Ecto neural progenitor cell (in vitro differentiated cells): ENCODE measurements at places on chromosomes 5 and 9.

- no peak for DNase-seq
These were observed 416.9 kb downstream of the RAB3C start for GRCh38 chr5:58999804-59000203.

DNA sequence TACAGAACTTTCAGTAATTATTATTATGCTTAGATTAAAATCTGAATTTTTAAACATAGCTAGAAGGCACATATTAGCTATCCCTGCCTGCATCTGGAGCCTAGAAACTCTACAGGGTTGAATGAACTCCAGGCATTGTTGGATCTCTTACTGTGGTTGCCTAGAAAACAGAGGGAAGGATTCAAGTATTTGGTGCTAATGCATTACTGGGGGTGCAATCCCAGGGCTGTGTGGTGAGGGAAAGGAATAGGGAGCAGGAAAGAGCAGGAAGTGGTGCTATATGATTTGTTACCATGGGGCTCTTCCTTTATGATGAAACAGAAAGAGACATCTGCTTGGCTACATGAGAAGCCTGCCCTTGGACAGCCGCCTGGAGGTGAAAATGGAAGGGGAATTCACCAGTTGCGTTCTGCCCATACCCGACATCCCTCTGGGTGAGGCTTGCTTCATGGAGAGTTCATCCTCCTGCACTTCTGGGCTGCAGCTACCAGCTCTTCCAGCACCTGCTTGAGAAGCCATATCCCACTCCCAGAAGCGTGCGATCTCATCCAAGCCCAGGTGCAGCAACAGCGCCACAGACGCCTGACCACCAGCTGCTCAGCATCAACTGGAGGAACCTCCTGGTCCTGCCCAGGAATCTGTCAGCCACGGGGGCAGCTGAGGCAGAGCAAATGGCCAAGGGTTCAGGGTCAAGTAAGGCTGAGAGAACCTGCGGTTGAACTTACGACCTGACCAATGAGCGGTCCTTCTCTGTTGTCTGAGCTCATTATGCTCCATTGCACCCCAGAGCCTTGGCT lies 362.8 kb downstream of the SEMA5A start:
- DNase-seq: no peak

DNA sequence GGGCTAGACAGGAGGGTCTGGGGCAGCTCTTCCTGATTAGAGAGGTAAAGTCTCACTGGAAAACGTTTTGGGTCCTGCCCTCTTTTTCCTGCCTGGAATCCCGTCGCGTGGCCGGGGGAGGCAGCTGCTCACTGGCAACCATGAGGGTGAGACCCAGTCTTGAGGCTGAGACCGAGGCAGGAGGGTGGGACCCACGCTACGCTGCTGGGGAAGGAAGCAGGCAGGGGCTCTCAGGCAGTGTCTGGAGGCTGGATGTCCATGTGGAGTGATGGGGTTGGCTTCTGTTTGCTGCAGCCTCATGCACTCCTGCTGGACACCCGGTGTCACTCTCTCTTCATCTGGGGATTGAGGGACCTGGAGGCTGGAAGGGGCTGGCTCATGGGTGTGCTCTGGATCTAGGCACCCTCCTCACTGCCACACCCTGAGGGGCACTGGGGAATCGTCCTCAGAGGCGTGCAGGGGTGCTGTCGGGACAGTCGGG lies 11.3 kb upstream of the SLC2A6 start:
- no peak for DNase-seq

DNA sequence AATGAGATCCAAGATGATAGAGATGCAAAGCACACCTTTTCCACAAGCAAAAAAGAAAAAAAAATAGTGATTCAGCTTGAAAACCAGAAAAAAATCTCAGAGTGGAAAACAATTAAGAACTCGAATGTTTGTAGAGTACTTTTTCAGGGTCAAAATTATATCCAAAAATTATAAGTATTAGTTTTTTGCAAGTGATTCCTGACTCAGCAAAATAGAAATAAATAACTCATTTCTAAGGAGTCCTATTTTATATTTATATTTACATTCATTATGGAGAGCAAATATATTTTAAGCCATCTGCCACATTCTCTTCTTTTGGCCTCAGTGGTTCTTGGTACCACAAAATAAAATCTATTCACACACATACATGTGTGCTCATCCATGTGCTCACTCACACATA lies 1011.8 kb upstream of the ARRDC3 start:
- no peak for DNase-seq

DNA sequence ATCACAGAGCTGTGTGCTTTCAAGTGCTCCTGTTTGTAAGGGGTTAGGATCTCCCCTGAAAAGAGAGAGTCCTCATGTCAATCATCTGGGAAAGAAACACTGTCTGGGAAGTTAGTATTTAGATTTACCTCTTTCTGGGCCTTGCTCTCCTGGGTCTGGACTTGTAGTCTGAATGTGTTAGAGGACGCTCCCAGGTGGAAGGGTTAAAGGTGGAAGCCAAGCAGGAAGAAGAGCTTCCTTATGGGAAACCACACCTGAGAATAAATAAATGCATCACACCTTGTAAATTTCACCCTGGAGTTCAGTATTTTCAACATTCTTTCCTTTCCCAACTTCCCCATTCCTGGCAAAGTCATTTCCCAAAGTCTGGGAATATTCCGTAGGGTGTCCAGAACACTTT lies 1.3 kb downstream of the PLGRKT start:
- no peak for DNase-seq

- no peak for DNase-seq
These were observed 166.8 kb upstream of the IER5L start for GRCh38 chr9:129344641-129345495.

DNA sequence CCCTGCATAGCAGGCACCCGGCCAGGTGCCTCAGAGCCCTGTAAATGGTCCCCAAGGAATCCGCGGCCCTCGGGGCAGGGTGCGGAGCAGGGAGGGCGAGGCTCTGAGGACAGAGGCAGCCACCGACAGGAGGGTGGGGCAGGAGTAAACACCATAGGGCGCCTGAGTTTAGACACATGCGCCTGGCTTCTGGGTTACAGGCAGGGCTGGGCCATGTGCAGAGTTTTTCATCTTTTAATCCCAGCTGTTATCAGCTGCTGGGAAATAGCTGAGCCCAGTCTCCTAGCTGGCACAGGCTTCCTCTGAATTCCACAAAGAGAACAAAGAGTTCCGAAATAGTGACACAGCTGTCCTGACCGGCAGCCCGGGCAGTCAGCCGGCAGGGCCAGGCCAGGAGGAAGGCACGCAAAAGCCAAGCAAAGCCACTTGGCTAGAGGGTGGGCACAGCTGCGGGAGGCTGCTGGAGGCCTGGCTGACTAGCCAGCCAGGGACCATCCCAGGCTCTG lies 98.9 kb upstream of the PHYKPL start:
- DNase-seq: no peak

DNA sequence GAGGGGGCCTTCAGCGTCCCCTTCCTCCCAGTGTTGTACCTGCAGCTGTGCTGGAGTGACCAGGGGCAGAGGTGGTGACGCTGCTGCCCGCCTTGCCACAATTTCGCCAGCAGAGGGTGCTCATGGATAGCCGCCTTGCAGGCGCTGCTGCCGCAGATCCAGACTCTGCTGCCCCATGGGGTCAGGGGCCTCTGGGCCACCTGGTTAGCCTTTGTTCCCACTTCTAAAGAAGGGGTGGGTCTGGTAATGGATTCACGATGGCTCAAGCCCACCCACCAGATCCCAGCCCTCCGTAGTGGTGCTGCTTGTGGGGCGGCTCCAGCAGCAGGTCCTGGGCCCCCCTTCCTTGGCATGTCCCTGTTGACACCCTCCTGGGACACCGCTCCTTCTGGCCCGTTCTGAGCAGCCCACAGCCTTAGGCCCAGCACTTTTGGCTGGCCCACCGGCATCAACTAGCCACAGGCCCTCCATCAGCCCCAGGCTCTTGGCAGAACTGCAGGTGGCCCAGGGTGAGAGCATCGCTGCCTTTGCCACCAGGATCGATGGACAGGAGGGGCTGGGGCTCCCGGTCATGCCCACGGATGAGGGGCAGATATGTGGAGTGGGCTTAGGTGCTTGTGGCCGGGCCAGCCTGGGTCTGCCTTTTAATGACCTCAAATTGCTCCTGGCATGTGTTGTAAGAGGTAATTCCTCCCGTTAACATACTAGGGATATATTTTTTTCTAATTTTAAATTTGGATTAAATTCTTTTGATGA lies 57.2 kb downstream of the COL5A1 start:
- DNase-seq: peak; percentile 94

DNA sequence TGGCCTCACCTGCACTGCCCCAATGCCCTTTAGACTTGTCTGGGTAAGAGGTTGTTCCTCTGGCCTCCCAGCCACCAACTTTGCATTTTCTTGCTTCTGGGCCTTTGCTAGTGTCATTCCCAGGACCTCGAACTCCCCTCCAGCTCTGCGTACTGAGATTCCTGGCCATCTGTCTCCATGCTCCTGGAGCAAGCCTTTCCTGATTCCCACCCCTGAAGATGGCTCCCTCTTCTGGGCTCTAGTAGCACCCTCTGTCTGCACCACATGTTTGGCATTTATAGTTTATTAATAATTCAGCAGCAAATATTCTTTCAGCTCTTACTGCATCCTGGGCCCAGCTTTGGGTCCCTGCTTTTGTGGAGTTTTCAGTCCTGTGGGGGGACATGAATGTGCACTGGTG lies 14.9 kb downstream of the FAM163B start:
- no peak for DNase-seq

- no peak for DNase-seq
These were observed 47.2 kb upstream of the FBXL7 start for GRCh38 chr5:15452781-15453180.

DNA sequence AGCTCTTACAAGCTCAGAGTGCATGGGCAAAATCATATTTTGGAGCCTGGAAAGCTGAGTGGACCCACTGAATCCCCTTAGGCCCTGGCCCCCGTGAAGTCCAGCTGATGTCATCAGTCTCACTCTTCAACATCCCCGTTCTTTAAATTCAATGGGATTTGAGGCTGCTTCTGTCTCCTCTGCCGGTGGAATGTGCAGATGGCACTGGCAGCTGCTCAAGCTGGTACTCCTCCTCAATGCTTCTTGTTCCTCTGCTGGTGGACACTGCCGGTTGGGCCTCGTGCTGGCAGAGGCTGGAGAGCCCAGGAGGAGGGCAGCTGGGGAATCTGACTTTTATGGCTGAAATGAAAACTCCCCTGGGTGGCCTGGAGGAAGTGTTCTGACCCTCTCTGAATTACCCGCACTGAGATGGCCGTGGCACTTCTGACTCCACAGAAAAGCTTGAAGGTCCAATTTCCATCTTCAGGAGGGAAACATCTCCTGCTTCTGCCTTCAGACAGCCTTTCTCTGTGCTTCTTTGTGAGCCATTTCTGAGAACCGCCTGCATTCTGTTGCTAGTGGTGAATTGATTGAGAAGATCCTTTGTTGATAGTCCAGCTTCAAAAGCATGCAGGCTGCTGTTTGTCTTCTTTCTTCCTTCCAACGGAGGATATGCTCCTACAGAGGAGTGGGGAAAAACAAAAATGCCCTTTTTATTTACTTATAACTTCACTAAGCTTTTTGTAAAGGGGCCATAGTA lies 298.9 kb downstream of the TMEM38B start:
- no peak for DNase-seq

DNA sequence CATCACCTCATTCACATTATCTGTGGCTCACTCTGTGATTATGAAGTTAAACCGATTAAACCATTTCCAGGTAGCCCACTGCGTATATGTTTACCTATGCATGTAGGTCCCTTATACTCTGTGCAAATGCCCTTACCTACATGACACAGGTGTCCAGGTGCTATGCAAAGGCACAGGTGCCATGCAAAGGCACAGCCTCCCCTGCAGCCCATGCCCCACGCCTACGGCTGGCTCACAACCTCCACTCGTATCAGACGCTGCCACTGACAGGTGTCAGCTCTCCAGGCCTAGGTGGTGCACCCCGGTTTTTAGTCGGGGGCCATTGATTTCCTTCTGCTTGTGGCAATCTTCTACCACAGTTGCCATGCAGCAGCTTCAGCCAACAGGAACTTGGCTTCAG lies 57.7 kb upstream of the IRX1 start:
- peak; percentile 23 for DNase-seq

DNA sequence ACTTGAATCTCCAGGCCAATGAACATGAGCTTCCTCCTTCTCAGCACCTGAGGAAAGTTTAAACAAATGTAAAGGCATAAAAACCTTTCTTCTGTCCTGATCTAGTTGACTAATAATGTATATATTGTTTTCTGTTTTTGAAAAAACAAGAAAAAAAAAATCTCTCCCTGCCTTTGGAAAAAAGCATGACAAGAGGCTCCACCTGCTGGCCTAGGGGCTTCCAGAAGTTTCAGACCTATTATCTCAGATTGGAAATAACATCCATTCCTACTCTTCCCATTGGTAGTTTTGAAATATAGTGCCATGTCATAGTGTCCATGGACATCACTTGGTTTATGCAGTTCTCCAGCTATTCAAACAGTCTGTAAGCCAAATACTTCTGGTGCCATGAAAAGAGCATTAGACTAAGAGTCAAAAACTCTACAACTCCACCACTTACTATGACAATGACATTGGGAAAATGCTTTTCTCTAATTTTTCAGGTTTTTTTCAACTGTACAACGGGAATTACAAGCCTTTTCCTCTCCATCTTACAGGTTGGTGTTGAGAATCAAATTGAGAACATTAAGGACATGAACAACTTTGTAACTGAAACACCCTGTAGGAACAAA lies 409.6 kb upstream of the MPDZ start:
- no peak for DNase-seq

DNA sequence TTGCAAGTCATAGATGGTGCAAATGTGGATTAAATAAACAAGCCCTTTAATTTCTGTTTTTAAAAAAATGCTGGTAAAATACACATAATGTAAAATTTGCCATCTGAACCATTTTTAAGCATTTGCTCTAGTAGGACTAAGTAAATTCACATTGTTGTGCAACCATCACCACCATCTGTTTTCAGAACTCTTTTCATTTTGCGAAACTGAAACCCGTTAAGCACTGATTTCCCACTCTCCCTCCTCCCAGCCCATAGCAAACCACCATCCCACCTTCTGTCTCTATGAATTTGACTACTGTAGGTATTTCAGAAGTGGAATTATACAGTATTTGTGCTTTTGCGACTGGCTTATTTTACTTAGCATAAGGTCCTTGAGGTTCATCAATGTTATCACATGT lies 103.3 kb upstream of the CNTLN start:
- no peak for DNase-seq

- no peak for DNase-seq
These were observed 19.7 kb downstream of the PTTG1 start for GRCh38 chr5:160441311-160441781.

DNA sequence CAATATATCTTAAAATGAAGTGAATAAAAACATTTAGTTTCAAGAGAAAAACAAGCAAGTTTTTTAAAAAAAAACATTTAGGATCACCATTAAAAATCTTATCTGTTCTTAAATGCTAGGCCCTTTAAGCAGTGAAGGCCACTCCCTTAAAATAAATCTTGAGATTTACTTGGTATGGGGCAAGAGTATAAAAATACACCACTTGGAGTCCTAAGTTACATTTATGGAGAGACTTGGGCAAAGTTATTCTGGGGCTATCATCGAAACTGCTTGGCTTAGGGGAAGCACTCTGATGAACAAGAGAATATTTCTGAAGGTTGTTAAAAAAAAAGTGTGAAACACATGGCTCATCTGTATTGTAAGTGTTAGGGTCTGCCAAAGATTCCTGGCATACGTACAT lies 97.4 kb downstream of the NR3C1 start:
- DNase-seq: no peak

GRCh38 chr9:113484258-113484730 lies 20.8 kb downstream of the RGS3 start:
- DNase-seq: no peak
